ENCODE measurements at places on chromosomes 3 and 15.
A peak's percentile ranks its signal among the peaks of the same experiment; 100 is the strongest.

DNA sequence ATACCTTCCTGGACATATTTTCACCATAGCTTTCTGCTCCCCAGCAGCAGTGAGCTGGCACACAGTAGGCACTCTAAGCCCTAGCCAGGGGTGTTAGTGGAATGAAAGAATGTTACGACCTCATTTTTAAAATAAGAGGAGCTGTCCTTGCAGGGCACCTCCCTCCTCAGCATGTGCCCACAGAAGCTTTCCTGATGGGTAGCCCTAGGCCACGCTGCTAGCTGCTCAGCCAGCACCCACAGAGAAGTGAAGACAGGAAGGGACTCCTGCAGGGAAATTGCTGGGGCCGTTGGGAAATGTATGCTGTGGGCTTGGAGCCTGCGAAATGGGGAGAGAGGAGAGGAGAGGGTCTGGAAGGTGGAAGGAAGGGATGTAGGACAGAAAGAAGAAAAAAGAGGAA lies 87.3 kb upstream of the ANKRD34C start:
- no peak overlapping the region for H3K27ac ChIP-seq
- H3K4me1 ChIP-seq = no peaks in the 10 kb centered on the region
- H3K4me3 ChIP-seq = no peak overlapping the region
- H3K36me3 ChIP-seq = no peaks in the 10 kb centered on the region
- H3K27me3 ChIP-seq = no peaks in the 10 kb centered on the region

GRCh38 chr3:100024520-100025303 lies 89.6 kb downstream of the FILIP1L start:
- peak overlapping the region; percentile 81 for H3K27ac ChIP-seq
- no peaks in the 10 kb centered on the region for H3K36me3 ChIP-seq
- no peaks in the 10 kb centered on the region for H3K27me3 ChIP-seq
- no peak for DNase-seq
- no peak overlapping the region for H3K4me3 ChIP-seq

GRCh38 chr15:73414876-73415275 lies 28.1 kb upstream of the REC114 start:
- no peak overlapping the region for H3K4me3 ChIP-seq
- DNase-seq = no peak
- H3K27ac ChIP-seq = no peak overlapping the region

- H3K27me3 ChIP-seq = no peaks in the 10 kb centered on the region
- no peak overlapping the region for H3K27ac ChIP-seq
- H3K4me3 ChIP-seq = no peak overlapping the region
- H3K4me1 ChIP-seq = no peaks in the 10 kb centered on the region
Observed at GRCh38 chr15:40128766-40129660, 20.3 kb upstream of the BMF start.

GRCh38 chr3:27568393-27568792 lies 84.2 kb upstream of the SLC4A7 start:
- peaks cover 5% of the 10 kb centered on the region for H3K4me1 ChIP-seq
- no peaks in the 10 kb centered on the region for H3K27me3 ChIP-seq
- H3K36me3 ChIP-seq = no peaks in the 10 kb centered on the region
- no peak overlapping the region for H3K4me3 ChIP-seq

DNA sequence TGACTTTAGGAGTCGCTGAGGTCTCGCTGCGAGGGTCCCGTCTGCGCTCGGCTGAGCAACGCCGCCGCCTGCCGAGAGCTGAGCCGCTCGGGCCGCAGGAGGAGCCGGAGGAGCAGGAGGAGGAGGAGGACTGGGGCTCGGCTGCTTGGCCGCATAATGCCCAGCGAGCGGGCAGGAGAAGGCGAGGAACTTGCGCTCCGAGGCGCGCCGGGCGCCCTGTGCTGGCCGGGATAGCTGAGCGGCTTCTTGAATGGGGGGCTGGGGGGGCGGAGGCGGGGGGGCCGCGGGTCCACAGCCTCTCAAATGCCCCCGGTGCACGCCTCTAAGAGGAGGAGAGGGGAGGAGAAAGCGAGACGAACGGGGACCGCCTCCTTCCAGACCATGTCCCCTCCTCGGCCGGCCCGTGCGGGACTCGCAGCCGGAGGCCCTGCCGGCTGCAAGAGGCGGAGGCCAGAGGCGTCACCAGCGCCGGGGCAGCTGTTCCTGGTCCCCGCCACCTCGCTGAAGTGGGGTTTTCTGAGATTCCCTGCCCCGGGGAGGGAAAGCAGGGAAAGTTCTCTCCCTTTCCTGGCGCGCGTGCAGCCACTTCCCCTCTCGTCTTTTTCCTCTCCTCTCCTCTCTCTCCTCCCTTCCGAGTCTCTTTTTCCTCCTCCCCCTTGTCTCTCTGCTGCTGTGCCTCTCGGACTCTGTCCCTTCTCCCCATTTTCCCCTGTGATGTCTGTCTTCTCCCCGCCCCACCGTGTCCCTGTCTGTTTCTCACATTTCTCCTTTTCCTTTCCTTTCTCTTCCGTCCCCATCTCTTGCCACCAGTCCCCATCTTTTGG lies at the start of gene ADAMTS9:
Gene ADAMTS9 (minus strand): TSS at position 220 of the 824 bp plus-strand sequence. CDS start 343 bp downstream, outside the sequence.
- no peaks in the 10 kb centered on the region for H3K27me3 ChIP-seq
- peaks cover 2% of the 10 kb centered on the region for H3K4me1 ChIP-seq
- peak; percentile 84 for DNase-seq
- peak within 1 kb of the TSS; percentile 96 for H3K27ac ChIP-seq
- H3K4me3 ChIP-seq = peak within 1 kb of the TSS; percentile 85

DNA sequence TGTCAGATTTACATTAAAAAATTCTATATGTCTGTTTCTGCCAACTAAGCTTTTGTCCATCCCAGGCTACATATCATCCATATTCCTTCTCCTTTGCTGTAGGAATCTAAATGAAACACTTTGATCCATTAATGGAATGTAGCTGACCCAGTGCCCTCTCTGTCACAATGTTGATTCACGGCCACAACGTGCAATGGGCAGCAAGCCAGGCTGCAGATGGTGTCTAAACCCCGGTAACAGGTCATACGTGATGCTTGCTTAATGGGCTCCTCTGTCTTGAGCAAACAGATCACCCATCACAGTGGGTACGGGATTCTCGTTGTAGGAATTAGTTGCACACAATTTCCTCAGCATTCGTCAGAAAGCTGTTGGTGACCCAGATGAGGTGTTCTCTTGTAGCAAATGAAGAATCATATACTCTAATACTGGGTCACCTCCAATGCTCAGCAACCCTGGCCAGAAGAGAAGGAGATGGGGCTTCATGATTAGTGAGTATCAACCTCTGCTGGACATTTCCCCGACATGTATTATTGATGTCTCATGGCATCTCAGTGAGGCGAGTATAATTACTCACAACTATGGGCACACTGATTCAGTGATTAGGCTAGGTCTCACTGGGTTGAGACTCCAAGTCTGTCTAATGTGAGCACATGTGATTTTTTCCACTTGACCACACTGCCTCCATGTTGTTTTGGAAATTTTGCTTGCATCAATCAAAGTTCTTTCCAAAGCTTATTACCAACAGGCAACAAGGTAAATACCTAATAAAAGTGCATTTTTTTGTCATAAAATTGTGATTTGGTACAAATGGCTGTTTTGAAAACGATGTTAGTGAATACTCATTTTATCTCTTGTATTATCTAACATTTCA lies 12.9 kb upstream of the DCBLD2 start:
- DNase-seq = no peak
- no peak overlapping the region for H3K4me3 ChIP-seq
- no peaks in the 10 kb centered on the region for H3K36me3 ChIP-seq
- no peaks in the 10 kb centered on the region for H3K4me1 ChIP-seq
- no peaks in the 10 kb centered on the region for H3K27me3 ChIP-seq

DNA sequence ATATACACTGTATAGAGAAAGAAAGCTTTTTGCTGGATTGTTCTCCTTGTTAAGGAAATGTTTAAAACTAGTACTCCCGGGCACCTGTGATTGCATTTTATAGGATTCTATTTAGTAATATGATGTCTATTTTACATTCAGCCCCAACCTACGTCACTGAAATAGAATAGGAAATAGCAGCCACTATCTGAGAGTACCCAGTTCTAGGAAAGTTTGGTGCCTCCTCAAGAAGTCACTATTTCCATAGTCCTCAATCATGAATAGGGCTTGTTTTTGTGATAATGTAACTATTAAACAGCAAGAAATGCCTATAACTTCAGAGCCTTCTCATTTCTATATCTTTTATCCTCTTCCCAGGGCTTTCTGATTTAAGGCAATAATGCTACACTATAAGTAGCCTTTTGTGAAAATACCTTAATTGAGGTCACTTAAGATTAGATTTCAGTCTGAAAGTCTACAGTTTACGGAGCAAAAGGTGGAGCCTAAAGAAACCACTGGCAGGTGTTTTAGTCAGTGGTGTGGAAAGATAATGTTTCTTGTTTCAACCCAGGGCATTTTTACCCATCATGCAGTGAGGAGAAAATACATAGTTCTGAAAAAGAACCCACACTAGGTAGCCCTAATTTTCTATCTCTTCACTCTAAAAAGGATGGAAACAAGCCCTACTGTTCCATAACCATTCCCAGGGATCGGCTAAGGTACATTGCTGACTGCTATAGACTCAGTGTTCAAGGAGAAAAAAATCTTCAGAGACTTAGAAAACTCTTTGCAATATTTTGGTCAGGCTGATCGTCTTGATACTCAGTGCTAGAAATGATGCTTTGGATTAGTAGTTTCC lies 38.7 kb downstream of the TIGIT start:
- H3K27ac ChIP-seq = no peak overlapping the region
- H3K36me3 ChIP-seq = no peaks in the 10 kb centered on the region
- no peaks in the 10 kb centered on the region for H3K27me3 ChIP-seq
- H3K4me1 ChIP-seq = no peaks in the 10 kb centered on the region

GRCh38 chr15:81939604-81940440 lies 106.0 kb downstream of the MEX3B start:
- H3K4me3 ChIP-seq = no peak overlapping the region
- DNase-seq = no peak
- no peaks in the 10 kb centered on the region for H3K4me1 ChIP-seq
- no peaks in the 10 kb centered on the region for H3K27me3 ChIP-seq

DNA sequence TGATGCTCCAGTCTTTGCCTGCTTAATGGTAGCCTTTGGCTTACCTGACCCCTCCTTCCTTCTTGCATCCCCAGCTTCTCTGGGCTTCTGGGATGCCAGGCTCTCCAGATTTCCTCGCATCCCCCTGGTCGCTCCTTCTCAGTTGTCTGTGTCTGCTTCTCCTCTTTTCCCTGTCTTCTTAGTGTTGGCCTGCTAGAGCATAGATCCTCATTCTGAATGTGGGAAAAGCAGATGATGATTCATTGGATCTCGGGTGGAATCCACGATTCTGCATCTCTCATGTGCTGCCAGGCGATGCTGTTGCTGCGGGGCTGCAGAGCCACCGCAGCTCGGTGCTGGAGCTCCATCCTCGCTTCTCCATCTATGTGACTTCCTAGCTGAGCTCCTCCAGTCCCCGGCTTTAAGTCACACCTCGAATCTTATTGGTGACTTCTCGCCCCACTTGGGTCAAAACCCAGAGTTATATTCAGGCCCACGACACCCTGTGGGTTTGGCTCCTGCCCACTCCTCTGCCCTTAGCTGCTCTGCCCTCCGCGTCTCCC lies 47.4 kb downstream of the CGNL1 start:
- DNase-seq = no peak
- H3K27me3 ChIP-seq = no peaks in the 10 kb centered on the region
- peaks cover 25% of the 10 kb centered on the region for H3K4me1 ChIP-seq

GRCh38 chr3:45642731-45643152 lies 46.5 kb upstream of the SACM1L start:
- H3K27me3 ChIP-seq = no peaks in the 10 kb centered on the region
- DNase-seq = no peak
- H3K4me3 ChIP-seq = no peak overlapping the region
- peak overlapping the region; percentile 91 for H3K27ac ChIP-seq
